ENCODE measurements at places on chromosomes 1 and 21. TPM values are rescaled to one million over a fixed set of nuclear protein-coding genes. Genes with fewer than 3 reads are reported as not detected.
A peak's percentile ranks its signal among the peaks of the same experiment; 100 is the strongest.

- H3K27ac ChIP-seq: no peak overlapping the region
- no peaks in the 10 kb centered on the region for H3K36me3 ChIP-seq
- no peak overlapping the region for H3K4me3 ChIP-seq
- peaks cover 6% of the 10 kb centered on the region for H3K4me1 ChIP-seq
Measured at GRCh38 chr1:163406772-163407171, 85.0 kb downstream of the NUF2 start.

GRCh38 chr1:11308699-11309224, 35.8 kb downstream of the UBIAD1 start:
- H3K4me1 ChIP-seq: no peaks in the 10 kb centered on the region
- no peak overlapping the region for H3K4me3 ChIP-seq
- H3K36me3 ChIP-seq: no peaks in the 10 kb centered on the region

DNA sequence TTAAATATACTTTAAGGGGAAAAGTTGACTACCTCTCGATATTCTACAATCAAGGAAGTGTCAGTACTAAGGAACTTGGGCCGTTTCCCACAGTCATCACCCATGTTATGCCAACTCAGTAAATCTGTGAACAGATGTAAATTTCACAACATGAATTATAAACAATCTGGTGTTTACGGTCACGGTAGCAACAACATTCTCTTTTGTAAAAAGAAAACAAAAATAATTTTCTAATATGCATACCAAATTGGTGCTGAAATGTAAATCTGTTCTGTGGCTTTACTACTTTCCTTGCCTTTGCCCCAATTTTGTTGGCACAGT, 1.2 kb downstream of the SH3GLB1 start:
- H3K27me3 ChIP-seq: no peaks in the 10 kb centered on the region
- H3K27ac ChIP-seq: peak overlapping the region; percentile 98
- H3K4me3 ChIP-seq: peak overlapping the region; percentile 84
- DNase-seq: no peak
- no peaks in the 10 kb centered on the region for H3K36me3 ChIP-seq
- H3K4me1 ChIP-seq: peaks cover 43% of the 10 kb centered on the region

- H3K4me3 ChIP-seq: peak within 1 kb of the TSS; percentile 89
- peak within 1 kb of the TSS; percentile 76 for H3K27ac ChIP-seq
- H3K4me1 ChIP-seq: peaks cover 18% of the 10 kb centered on the region
- no peaks in the 10 kb centered on the region for H3K27me3 ChIP-seq
- DNase-seq: peak; percentile 98
- no peaks in the 10 kb centered on the region for H3K36me3 ChIP-seq
Measured at GRCh38 chr1:38873027-38873969, at the start of gene MYCBP. MYCBP (minus strand) TSS chr1:38873348; CDS start chr1:38873305, 43 bp downstream.

Gene SLC45A1
- 0.92 TPM for total RNA-seq

- H3K4me3 ChIP-seq: no peak overlapping the region
- no peaks in the 10 kb centered on the region for H3K27me3 ChIP-seq
- no peak overlapping the region for H3K27ac ChIP-seq
- no peaks in the 10 kb centered on the region for H3K4me1 ChIP-seq
- no peak for DNase-seq
Measured at GRCh38 chr1:68384321-68384813, 65.4 kb downstream of the RPE65 start.
